Fibroblast of skin of abdomen (primary cell): ENCODE measurements at places on chromosomes 13 and 19.

DNA sequence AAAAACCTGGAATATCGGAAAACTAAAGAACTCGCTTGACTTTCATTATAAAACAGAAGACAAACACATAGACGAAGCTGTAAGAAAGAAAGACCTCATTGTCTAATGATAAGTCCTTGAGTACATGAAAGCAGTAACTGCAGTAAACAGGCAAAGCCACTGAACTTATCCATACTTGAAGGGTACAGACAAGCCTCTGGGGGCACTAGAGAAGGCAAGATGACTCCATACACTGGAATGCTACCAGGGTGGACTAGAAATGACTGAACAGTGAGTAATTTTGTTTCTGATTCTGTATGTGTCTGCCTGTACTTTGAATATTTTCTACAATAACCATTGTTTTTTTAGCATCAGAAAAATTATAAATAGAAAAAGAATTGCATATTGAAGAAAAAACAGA lies 507.9 kb downstream of the UQCRFS1 start:
- DNase-seq = peak; percentile 88

DNA sequence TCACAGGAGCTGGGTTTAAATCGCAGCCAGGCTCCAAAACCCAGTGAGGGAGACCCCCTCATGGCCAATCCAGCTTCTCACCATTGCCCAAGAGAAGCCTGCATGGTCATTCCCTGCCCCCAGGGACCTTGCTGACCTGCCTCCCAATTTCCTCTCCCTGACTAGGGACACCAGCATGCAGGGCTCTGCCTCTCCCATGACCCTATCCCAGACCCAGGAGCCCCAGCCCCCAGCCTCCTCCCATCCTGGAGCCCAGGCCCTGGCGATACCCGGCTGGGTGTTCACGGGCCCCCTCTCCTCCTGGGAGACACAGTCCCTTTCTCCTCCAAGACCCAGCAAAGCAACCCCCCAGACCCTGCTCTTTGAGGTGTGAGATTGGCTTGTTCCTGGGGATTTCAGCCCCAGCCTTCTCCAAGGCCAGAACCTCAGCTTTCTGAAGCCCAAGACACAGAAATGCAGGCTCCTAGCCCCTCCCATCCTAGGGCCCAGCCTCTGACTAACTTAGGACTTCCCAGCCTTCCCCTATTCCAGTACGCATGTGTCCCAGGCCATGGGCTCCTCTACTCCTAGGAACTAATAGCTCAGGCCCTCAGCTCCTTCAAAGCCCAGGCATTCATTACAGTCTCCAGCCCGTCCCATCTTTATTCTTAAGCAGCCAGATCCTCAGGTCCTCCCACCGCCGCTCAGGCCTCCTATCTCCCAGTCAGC lies 1.1 kb downstream of the GYS1 start:
- DNase-seq = peak; percentile 79

GRCh38 chr13:104315606-104316005 lies 1249.4 kb upstream of the SLC10A2 start:
- peak; percentile 94 for DNase-seq

- DNase-seq = no peak
These were observed 34.4 kb upstream of the FXYD3 start for GRCh38 chr19:35081201-35081600.

DNA sequence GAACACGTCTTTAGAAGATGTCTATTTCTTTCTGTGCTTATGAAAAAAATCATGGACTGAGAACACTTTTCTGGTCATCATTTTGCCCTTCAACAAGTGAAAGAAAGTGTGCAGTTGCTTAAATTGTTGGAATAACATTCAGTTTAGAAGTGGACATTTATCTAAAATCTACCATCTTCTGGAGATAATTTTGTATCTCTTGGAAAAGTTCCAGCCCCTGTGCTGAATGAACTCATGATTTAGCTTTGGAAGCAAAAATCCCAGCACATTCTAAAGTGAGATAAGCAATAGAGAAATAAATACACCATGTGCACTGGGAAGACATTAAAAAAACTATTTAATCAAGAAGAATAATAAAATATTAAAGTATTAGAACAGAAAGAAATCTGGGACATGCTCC lies 1420.8 kb upstream of the SLC10A2 start:
- DNase-seq = no peak

DNA sequence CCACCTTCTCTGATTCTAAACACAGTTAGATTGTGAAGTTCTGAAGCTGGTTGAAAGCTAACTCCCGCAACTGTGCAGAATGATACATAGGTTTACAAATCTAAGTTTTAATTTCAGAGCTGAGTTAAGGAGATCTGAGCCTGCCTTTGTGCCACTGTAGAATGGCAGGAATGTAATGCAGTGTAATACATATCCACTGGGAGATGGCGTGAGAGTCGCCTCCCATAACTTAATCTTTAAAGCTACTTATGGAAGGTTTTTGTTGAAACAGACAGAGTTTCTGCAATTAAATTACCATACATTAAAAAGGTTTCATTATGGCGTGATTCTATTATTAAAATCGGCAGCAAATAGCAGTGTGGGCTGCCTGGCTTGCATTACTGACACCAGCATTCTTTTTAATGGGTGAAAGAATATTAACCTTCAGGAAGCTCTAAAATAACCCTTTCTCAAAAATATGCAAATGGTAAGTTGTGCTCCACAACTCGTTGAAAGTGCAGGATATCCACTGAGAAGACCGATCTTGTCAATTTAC lies 257.4 kb downstream of the OLFM4 start:
- no peak for DNase-seq

DNA sequence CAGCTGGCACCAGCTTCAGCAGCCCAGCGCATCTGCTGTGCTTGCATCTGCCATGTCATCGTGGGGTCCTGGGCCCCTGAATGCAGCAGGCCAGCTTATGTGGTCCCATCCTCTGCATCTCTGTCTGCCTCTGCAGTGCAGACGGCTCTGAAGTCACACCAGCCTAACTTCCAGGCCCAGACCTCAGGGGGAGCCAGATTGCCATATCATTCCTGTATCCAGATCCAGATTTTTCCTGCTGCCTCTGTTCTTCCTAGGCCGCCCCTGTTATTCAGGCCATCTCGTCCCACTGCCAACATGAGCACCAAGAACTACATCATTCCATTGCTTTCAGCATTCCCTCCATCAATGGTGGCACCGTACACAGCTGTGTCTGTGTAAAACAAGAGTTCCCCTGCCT lies 571.6 kb downstream of the UQCRFS1 start:
- DNase-seq = no peak

DNA sequence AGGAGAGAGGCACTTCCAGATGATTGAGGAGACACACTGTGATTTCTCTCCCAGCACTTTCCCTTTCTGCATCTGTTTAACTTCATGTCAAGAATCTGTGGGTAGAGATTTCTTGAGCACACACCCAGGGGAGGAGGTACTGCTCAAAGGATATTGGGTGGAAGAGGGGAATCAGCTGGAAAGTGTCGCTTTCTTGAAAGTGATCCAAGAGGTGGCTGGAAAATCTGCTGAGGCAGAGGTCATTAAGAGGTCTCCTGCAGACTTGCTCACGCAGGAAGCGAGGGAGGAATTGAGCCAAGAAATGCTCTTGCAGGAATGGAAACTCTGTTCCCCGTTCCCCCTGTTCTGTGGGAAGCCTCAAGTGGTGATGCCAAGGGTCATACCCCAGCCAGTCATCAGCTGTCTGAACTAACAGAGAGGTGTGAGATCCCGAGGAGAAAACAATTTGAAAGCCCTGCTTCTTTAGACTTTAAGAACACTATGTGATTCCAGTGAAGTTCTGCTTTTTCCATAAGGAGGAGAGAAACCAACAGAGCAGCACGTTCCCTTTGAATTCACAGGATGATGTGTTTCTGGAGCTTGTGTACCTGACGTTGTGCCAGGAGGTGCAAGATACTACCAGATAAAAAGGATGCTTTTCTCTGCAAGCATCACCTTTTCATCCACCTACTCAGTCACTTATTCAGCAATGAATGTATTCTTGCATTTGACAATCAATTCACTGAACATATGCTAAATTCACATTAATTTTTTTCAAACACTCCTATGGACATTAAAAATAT lies 163.4 kb upstream of the GPR12 start:
- peak; percentile 24 for DNase-seq

- no peak for DNase-seq
These were observed 728.4 kb downstream of the SLITRK1 start for GRCh38 chr13:83153848-83154247.

- DNase-seq = peak; percentile 22
These were observed 1124.9 kb downstream of the EFNB2 start for GRCh38 chr13:105410602-105411001.

DNA sequence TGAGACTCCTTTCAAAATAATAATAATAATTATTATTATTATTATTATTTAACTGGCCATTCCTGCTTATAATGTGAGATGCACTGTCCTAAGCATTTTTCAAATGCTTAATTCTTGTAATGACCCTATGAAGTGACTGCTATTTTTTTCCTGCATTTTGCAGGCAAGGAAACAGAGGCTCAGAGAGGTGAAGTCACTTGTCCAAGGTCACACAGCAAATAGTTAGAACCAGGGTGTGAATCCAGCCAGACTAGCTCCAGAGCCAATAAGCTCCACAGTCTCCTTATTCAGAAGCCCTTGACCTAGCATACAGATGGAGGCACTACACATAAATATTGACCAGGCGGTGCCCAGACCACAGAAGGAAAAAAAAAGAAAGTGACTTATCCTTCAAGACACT lies 77.5 kb upstream of the CACNA1A start:
- no peak for DNase-seq

- no peak for DNase-seq
These were observed 482.6 kb downstream of the RFC3 start for GRCh38 chr13:34300559-34300958.

- no peak for DNase-seq
These were observed 102.7 kb downstream of the SIPA1L3 start for GRCh38 chr19:38009650-38010242.

DNA sequence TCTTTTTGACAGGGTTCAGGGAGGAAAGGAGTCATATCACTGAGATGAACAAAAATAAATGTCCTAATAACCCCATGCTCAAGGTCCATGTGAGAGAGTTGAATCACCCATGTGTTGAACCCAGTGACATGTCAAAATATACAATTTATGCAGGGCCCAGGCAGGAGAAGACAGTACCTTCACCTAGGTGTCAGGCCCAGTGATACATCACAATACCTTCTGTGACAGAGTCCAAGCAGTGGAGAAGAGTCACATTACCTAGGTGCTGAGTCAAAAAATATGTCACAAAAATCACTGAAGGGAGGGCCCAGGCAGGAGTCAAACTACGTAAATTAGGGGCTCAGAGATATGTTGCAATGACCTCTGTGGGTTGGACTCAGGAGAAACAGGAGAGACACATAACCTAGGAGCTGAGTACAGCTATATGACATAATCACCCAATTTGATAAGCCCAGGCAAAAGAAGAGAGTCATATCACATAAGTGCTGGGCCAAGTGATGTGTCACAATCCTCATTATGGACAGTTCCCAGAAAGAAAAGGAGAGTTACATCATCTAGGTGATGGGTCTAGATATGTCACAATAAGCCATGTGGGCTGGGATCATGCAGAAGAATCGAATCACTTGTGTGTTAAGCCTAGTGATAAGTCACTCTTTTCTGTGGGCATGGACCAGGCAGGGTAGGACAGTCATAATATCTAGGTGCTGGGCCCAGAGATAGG lies 13.8 kb upstream of the ZNF724 start:
- no peak for DNase-seq

DNA sequence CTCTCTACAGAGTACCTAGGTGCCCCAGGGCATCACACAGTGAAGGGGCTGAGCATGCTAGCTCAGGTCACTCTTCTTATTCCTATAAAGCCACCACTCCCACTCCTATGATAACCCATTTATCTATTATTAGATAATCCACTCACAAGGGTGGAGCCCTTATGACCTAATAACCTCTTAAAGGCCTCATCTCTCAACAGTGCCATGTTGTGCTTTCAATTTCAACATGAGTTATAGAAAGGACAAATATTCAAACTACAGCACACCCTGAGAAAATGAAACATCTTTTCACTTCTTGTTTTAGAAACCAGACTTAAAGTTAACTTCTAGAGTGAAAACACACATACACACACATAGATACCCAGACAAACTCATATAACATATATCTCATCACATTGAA lies 1494.9 kb upstream of the MIR17HG start:
- DNase-seq = no peak

- DNase-seq = no peak
These were observed 4.3 kb upstream of the NRTN start for GRCh38 chr19:5800361-5801270.

- DNase-seq = peak; percentile 89
These were observed 328.1 kb downstream of the MYO16 start for GRCh38 chr13:108957369-108958012.

- peak; percentile 32 for DNase-seq
These were observed 1761.5 kb downstream of the PCDH9 start for GRCh38 chr13:65468628-65469027.

DNA sequence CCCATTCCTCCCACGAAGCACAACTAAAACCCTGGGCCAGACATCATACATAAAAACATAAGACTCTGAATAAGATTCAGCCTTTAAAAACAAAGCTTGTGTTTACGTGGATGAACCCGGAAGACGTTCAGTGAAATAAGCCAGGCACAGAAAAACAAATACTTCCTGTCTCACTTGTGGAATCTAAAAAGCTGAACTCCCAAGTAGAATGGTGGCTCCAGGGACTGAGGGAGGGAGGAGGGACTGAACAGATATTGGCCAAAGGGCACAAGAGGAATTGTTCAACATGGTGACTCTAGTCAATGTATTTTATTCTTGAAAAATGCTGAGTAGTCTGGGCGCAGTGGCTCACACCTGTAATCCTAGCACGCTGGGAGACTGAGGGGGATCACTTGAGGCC lies 35.7 kb upstream of the TPM4 start:
- DNase-seq = no peak

- no peak for DNase-seq
These were observed 391.8 kb downstream of the FGF9 start for GRCh38 chr13:22062478-22063205.

GRCh38 chr13:41577436-41577835 lies 120.1 kb downstream of the RGCC start:
- no peak for DNase-seq

DNA sequence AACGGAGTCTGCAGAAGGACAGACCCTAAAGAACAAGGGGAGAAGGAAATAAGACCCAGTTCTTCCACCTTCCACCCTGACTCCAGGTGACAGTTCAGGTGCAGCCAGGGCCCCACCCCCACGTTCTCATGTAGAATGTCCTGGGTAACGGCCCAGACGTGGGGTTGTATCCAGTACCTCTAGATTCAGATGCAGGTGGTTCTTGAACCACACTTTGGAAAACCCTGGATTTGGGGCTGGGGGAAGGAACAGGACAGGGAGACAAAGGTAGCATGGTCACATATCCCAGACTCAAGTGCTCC lies 2.2 kb downstream of the DMPK start:
- no peak for DNase-seq

DNA sequence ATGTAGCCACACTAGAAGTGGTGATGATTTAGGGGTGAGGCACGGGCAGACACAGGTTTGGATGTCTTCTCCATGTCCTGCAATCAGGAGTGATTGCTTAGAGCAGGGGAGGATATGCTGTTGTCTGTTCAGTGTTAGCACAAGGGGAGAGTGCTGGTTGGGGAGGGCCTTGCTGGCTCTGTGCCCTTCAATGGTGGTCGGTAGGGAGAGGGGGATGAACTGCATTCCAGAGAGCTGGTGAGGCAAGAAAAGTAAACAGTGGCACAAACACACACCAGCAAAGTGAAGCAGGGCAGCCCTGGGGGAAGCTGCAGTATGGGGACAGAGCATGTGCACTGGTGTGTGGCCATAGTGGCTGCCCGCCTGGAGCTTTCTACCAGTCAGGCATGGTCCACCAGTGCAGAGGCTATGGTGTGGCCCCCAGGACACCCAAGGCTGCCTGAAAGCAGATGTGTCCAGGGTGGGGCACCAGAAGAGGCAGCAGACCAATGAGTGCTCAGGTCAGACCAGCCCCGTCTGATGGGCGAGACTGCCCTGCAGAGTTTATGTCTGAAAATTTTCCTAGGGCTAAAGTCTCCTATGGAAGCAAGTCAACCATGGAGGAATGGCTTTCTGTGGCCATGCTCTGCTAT lies 1676.9 kb downstream of the PCDH9 start:
- DNase-seq = no peak
